ENCODE measurements at places on chromosomes 7 and 10. TPM values are rescaled to one million over a fixed set of nuclear protein-coding genes. Genes with fewer than 3 reads are reported as not detected.

Gene ELMO1
- 2.3 TPM for total RNA-seq

Gene C7orf57
- 0.34 TPM for total RNA-seq

Gene AEBP1
- 81.1 TPM for total RNA-seq

Gene AKR1E2
- 1.9 TPM for total RNA-seq

Gene PLXDC2
- total RNA-seq = 7.5 TPM

Gene GPNMB
- total RNA-seq = 33.5 TPM

Gene TMEM236
- total RNA-seq = 0.14 TPM

Gene CALHM1
- not detected for total RNA-seq

Gene BICC1
- 64.6 TPM for total RNA-seq

Gene DNAJC1
- 103 TPM for total RNA-seq

Gene PAPOLB
- total RNA-seq = 0.14 TPM

Gene CPVL
- total RNA-seq = 19.1 TPM

Gene PON1
- total RNA-seq = not detected

Gene MSANTD7
- total RNA-seq = 13.4 TPM

Gene PALD1
- total RNA-seq = 3.9 TPM

- no peak for DNase-seq
Observed at GRCh38 chr7:5435291-5436002, 11.8 kb upstream of the TNRC18 start.

GRCh38 chr7:130353196-130353595 lies 8.6 kb downstream of the CPA5 start:
- no peak for DNase-seq

- DNase-seq = no peak
Observed at GRCh38 chr10:108005627-108006026, 841.1 kb upstream of the SORCS1 start.

GRCh38 chr10:17003151-17003550 lies 126.5 kb downstream of the CUBN start:
- no peak for DNase-seq

DNA sequence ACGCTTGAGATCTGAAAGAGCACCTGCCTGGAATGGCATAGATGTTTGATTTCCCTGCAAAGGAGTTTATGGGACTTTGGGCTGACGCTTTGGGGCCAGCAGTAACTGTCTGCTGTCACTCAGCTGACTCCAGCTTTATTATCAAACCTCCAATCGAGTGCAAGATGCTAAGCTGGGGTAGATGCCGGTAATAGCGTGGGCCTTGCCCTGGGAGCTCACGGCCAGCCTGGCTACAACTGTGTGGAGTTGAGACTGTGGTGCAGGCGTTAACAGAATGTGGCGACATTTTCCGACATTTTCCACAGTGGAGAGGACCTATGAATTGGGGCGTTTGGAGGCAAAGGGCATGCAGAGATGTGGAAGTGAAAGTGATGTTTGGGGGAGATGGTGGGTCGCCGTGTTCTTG lies 1.3 kb downstream of the CHST12 start:
- DNase-seq = no peak

GRCh38 chr10:27783660-27784059 lies 38.0 kb upstream of the MKX start:
- DNase-seq = peak; percentile 26

GRCh38 chr7:40470817-40471216 lies 336.0 kb downstream of the SUGCT start:
- no peak for DNase-seq

- DNase-seq = no peak
Observed at GRCh38 chr7:39753823-39754325, 130.5 kb downstream of the RALA start.

- DNase-seq = peak; percentile 14
Observed at GRCh38 chr7:35334506-35334905, 80.6 kb upstream of the TBX20 start.

GRCh38 chr10:95467162-95467599 lies 94.0 kb downstream of the SORBS1 start:
- no peak for DNase-seq

DNA sequence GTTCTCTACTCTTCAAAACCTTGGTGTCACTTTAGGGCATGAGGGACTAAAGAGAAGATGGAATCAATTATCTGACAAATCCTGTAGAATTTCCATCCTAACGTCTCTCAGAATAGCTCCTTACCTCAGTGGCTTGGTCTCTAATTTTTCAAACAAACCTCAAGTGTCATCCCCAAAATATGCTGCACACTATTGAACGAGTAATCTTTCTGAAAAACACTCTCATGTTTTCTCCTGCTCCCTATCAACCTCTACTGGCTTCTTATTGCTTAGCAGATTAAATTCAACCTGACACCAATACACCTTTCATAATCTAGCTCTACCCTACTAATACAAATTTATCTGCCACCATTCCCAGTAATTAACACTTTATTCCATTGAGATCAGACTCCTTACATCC lies 8.5 kb downstream of the CNOT4 start:
- DNase-seq = no peak

DNA sequence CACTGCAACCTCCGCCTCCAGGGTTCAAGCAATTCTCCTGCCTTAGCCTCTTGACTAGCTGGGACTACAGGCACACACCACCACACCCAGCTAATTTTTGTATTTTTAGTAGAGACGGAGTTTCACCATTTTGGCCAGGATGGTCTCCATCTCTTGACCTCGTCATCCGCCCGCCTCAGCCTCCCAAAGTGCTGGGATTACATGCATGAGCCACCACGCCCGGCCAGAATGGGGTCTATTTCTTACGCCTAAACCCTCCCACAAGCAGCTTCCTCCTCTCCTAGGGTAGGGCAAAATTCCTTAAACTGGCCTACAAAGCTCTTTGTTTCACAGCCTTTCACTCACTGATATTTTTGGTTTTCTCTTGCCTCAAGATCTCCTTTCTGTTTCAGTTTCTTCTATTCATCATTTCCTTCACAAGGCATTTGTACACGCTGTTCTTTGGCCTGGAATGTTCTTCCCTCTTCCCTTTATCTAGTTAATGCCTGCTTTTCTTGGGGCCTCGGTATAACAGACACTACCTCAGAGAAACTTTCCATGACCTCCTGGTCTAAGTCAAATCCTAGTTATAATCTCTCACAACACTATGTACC lies 6.7 kb downstream of the CPEB3 start:
- no peak for DNase-seq

DNA sequence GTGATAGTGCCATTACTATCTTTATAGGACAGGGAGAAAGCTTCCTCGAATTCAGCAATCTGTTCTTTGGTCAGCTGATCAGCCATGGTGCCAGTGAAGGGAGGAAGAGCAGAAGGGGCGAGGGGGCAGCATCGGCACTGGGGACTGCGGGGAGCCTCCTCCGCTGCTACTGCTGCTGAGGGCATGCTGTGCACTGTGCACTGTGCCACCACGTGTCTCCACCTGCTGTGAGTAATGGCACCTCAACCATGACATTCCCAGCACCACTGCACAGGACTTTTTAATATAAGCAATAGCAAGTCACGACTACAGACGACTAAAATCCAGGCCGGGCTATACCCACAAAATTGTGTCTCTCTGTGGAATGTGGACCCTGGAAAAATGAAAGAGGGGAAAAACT lies 105.0 kb upstream of the LANCL2 start:
- DNase-seq = no peak

DNA sequence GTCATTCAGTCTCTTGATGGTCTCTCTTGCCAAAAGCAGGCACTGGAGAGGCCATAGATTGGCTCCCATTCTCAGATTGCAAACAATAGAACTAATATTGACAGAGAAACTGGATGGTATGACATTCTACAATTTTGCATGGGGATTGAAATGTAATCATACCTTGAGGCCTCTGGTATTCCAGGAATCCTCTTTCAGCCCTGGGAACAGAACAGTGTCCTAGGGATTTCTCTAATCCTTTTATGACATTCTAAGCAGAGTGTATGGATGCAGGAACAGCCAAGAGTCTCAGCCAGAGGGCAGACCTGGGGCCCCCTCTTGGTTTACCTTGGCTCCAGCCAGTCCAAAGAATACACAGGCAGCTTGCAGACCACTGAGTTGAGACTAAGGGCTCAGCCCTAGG lies 206.4 kb downstream of the KCNMA1 start:
- DNase-seq = no peak

GRCh38 chr10:97550336-97551149 lies 22.0 kb upstream of the ANKRD2 start:
- DNase-seq = no peak

GRCh38 chr10:70137927-70138883 lies 5.6 kb upstream of the AIFM2 start:
- DNase-seq = no peak

- DNase-seq = no peak
Observed at GRCh38 chr10:123153486-123154091, 613 bp upstream of the BUB3 start.

DNA sequence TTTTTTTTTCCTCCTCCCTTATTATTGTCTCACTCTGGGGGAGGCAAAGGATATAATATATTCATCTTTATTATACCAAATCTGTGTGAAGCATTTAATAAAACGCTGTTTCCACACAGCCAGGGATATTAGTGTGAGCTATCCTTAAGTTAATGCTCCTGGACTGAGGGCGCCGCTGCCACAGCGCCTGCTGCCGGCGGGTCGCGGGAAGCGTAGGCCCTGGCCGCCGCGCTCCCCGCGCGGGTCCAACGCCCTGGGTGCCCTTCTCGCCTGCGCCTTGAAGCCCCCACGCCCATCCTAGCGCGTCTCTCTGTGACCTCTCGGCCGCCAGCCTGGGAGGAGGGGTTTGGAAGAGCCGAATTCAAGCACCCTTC lies 9.5 kb upstream of the LBX1 start:
- no peak for DNase-seq

- no peak for DNase-seq
Observed at GRCh38 chr7:12805518-12805928, 118.1 kb downstream of the ARL4A start.

- no peak for DNase-seq
Observed at GRCh38 chr7:28246921-28247461, 66.4 kb upstream of the JAZF1 start.

DNA sequence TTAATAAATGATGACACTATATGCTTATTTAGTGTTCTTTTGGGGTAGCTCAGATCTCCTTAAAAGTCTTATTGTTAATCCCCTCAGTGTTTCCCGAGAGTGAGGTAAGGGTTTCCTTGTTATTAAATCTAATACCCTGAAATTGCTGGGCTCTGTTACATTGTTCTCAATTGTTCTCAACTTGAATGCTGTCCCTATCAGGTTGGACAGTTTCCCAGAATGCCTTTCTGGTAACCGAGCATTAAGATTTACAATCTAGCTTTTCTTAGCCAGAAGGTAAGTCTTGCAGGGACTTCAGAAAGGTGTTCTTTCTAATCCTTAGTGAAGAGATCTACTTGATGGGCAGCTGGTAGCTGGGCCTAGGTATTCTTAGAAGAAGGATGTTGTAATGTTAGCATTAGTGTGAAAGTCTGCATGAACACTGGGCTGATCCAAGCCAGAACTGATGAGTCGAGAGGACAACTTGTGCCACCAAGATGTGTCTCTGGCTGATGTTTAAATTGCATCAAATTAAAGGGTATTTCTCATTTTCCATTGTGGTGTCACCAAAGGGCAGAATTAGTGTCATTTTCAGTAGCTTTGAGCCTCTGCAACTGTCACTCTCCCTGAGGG lies 89.9 kb downstream of the SND1 start:
- DNase-seq = no peak

Data from kidney epithelial cell (primary cell).